ENCODE measurements at places on chromosomes 11 and 22.

GRCh38 chr11:111749646-111750045, 16.5 kb downstream of the PPP2R1B start:
- no peak for DNase-seq

DNA sequence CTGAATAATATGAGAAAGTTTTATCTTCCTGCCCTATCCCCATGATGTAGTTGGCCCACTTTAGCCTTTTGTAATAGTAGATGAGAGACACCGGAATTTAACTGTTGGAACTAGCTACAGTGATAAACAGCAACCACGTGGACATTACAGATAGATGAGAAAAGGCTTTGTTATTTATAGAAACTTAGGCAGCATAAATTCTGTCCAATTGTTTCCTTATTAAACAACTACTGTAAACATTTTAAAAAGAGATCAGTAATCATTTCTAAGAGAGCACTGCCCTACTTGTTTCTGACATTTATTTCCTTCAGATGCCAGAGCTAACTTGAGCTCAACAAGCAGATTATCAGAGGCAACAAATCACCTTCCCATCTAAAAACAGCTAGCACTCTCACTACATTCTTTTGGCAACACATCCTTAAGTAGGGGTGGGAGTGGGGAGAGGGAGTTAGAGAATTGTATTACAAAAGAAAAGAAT, 63.1 kb downstream of the SOX6 start:
- DNase-seq: no peak

GRCh38 chr11:119315131-119316015, 1.6 kb downstream of the MCAM start:
- no peak for DNase-seq

GRCh38 chr22:46679706-46680269, 58.3 kb downstream of the CERK start:
- DNase-seq: no peak

DNA sequence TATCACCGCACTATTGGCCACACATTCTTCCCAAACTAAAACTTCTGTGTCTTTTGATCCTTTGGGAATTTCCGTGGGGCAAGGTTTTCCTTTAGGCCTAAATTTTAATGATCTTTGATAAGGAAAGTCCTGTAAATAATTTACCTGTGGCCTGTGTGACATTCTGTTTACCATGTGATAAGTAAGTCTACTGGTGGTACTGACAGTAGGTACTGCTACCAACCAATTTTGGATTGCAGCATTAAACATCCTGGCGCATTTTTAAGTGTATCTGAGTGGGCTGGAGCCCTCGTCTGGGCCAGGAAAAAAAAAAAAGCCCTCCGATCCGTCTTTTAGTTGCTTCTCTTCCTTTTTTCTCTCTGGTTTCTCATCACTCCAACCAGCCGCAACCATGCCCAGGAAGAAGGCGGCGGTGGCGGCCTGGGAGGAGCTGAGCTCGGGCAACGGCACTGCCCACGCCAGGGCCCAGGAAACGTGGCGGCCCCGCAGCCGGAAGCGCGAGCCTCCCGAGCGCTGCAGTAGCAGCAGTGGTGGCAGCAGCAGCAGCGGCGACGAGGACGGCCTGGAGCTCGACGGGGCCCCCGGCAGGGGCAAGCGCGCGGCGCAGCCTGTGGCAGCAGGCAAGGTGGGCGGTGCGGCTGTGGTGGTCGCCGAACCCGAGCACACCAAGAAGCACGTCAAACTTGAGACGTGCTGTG, 33.6 kb downstream of the ASRGL1 start:
- no peak for DNase-seq

DNA sequence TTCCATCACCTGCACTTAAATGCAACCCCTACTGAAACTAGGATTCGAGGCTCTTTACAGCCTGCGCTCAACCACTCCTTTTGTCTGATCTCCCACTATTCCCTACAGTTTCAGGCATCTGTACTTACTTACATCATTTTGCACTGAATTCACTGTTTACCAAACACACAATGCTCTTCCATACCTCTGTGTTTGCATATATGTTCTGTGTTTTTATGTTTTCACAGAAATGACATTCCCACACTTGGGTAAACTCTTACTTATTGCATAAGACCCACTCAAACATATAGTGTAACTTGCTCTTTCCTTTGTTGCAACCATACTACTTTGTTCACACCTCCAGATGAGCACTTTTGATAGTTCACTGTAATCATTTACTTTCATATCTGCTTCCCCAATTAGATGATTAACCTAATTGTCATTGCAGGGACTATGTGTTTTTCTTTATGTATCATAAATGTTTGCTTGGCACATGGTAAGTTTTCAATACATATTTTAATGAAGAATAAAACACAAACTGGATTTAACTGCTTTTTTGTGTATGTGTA, 54.6 kb downstream of the ZBTB44 start:
- no peak for DNase-seq

DNA sequence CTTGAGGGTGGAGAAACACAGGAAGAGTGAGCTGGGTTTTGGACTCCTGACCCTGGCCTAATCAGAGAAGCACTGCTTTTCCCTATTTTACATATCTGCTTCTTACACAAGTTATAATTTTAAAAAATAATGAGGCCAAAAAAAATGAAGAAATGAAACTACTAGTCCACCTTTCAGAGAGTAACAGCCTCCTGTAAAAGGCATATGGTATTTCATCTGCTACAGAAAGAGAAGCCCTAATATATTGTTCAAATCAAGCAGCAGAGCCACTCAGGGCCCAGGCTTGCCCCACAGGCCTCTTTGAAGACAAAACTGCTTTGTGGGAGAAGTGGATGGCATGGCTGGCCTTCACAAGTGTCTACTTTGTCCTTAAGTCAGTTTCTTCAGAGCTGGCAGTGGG, 10.0 kb downstream of the DIXDC1 start:
- no peak for DNase-seq

DNA sequence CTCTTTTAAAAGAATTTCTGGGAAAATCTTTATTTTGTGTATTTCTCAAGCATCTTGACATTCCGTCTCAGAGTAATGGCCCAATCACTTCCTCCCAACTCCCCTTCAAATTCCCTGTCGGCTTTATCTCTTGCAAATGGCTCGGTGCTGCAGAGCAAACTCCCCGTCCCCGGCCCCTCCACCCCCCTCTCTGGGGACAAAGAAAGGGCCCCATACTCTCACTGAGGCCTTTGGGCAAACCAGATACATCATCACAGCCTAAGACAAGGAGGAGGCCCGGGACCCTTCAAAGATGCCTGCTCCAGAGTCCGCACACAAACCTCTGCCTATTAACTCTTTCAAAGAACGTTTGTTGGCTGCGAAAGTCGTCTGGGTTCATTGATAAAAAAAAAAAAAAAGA, 3.9 kb upstream of the SMIM38 start:
- no peak for DNase-seq

DNA sequence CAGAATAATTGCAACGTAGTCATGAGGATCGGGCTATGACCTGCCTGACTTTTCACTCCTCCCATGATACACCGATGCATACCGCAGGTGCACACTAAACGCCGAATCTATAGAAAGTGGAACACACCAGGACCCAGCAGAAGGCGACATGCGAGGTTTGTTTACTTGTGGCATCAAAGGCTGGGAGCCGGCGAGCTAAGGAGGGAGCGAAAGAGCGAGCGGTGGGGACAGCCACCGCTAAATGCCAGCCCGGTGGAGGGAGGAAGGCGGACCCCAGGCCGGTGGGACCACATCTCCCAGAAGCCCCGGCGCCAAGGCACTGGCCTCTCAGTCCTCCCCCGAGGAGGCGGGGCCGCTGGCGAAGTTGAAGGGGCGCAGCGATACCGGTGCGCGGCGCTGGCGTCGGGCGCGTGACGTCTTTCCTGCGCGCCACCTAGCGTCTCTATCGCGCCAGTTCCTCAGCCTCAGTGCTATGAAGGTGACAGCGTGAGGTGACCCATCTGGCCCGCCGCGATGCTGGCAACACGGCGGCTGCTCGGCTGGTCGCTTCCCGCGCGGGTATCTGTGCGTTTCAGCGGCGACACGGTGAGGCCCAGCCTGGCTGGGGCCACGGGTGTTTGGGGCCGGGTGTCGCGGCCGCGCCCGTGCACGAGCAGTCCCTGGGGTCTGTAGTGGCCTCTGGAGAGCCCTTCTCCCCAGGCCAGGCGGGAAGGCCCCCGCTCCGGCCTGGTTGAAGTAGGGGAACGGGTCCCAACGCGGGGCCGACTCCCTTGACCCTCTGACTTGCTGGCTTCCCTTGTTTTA, at the start of gene NDUFV1:
Gene NDUFV1, plus strand, starts transcription at position 445 of the 804 bp plus-strand sequence. Its CDS starts 69 bp downstream, at position 514.
- peak; percentile 86 for DNase-seq

- DNase-seq: no peak
Measured at GRCh38 chr11:105838668-105839384, 183.2 kb downstream of the MSANTD4 start.

DNA sequence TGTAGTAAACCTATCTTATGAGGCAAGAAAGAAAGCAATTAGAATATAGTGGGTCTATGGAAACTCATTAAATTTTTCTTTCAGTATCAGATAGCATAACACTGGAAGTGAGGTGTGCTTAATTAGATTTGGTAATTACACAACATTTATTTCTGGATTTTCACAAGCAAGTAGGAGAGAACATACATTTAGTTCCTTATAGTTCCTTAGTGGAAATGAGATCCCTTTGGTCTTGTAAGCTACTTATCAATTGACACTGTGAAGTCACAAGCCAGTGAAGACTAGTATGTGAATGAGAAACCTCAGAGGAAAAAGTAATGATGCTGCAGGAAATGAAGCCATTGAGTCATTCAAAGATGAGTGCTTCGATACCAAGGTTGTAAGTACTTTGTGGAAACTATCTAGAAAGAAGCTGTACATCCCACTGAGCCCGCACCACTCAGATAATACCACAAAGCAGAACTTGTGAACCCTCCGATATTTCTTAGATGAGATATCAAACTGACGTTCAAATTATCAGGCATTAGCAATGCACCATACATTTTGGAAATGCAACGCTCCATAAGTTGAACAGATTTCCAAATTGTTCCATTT, 53.5 kb downstream of the ENTHD1 start:
- DNase-seq: no peak

GRCh38 chr22:37484480-37485394, 1.4 kb downstream of the MFNG start:
- no peak for DNase-seq

- DNase-seq: no peak
Measured at GRCh38 chr22:48605856-48606481, 1221.7 kb downstream of the BRD1 start.

DNA sequence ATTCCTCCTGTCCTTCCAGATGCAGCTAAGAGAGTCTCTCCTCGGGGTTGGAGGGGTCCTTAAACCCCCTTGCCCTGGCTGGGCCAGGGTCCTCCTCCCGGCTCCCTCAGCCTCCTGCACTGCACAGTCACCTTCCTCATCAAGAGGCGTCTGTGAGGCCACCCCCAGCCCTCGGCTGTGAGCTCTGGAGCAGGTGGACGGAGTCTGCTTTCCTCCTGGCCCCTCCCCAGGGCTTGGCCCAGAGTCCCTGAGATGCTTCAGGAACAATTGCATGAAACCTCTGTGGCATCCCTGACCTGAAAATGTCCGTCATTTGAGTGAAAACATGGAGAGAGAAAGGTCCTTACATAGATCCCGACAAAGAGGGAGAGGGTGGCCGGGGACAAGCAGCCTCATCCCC, 6.7 kb upstream of the FGF3 start:
- DNase-seq: no peak

DNA sequence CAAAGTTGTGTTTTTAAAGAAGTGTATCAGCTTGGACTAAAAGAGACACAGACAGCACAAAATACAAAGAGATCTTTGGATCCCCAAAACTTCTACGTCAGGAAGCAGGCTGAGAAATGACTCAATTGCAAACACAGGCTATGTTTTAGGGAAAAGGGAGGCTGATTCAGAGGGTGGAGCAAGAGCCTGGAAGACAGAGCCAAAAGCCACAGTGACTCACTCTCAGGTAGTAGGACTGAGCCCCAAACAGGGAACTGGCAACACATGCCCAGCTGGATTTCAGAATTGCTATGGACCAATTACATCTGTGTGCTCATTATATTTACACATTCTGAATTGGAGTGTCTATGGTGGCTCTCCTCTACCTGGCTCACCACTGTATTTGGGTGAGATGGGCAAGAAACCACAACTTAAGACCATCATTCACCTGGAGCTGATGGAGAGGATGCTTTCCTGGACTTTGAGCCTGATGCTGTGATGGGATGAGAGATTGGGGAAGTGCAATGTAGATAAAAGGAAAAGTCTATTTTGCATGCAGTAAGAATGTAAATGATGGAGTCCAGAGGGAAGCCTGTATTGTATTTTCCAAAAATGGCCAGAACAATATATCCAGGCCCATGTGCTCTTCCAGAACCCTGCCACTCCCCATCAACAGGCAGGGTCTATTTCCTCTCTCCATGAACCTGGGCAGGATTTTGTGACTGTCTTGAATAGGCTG, 20.8 kb upstream of the LINC01488 start:
- DNase-seq: no peak

GRCh38 chr11:44593251-44593650, 27.8 kb downstream of the CD82 start:
- DNase-seq: no peak

DNA sequence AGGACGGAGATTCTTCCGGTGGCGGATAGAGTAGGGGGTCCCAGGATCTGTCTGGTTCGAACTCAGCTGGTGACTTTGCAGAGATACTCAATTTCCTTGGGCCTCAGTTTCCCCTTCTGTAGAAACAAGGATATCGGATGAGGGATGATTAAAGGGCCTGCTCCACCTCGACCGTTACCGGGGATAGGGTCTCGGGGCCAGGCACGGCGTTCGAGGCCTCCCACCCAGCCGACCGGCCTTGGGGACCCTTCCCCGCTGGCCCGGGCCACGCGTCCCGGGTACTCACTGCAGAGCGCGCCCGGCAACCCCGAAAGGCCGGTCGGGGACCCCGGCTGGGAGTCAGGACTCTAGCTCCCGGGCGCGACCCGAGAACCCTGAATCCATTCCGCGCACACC, 321 bp downstream of the RHBDD3 start:
- no peak for DNase-seq

DNA sequence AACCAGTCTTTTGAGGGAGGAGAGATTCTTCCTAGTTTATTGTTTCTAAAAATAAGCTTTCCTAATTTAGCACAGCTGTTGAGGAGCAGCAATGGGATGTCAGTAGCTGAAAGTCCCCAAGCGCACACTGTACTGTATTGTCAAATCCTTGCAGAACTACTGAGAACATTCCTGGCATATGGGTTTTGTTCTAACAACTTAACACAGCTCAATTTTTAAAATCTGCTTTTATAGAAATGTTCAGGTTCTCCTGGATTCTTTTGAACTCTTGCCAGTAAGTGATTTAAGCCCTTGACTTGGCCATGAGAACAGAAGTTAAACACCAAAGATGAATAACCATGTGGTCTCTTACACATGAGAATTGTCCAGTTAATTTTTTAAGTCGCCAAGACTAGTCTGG, 218.6 kb downstream of the FAT3 start:
- no peak for DNase-seq

- DNase-seq: no peak
Measured at GRCh38 chr11:17477361-17477760, 716 bp upstream of the ABCC8 start.

- no peak for DNase-seq
Measured at GRCh38 chr11:534396-535209, 773 bp downstream of the HRAS start.

- no peak for DNase-seq
Measured at GRCh38 chr11:109707411-109707810, 285.4 kb downstream of the C11orf87 start.

Measured in SW 1271 (cell line).